ENCODE measurements at places on chromosomes 3 and 15.
A peak's percentile ranks its signal among the peaks of the same experiment; 100 is the strongest.

DNA sequence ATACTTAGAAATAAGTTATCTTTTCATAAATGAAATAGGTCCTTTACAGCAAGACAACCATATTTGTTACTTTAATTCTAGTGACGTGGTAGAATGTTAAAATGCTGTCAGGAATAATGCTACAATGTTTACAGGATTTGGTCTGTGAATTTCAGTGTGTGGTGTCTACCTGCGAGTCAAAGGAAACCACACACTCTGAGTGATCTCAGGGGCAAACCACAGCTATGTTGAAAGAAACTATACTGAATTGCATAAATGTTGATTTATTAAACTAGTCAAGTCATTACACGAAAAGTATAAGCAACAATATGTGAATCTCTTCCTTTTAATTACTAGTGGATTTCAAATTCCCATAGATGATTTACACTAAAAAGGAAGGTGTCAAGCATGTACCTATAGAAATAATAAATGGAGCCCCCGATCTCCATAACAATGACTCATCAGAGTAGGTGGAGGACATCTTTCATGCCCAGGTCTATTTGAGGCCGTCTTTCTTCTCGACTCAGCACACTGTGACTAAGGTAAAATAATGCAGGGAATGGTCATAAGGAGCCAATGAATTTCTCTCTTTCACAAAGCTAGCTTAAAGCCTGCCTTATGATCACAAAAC, 463.0 kb downstream of the ERC2 start:
- DNase-seq, result no peak
- H3K27ac ChIP-seq, result no peak overlapping the region
- peaks cover 65% of the 10 kb centered on the region for H3K4me1 ChIP-seq
- no peaks in the 10 kb centered on the region for H3K36me3 ChIP-seq

GRCh38 chr3:174094669-174095068, 697.1 kb downstream of the NLGN1 start:
- no peak overlapping the region for H3K4me3 ChIP-seq
- peaks cover 42% of the 10 kb centered on the region for H3K4me1 ChIP-seq
- H3K27me3 ChIP-seq, result no peaks in the 10 kb centered on the region
- DNase-seq, result no peak
- no peaks in the 10 kb centered on the region for H3K36me3 ChIP-seq

GRCh38 chr3:150299201-150299600, 108.9 kb upstream of the TSC22D2 start:
- H3K4me1 ChIP-seq, result peaks cover 29% of the 10 kb centered on the region
- no peaks in the 10 kb centered on the region for H3K27me3 ChIP-seq
- H3K36me3 ChIP-seq, result no peaks in the 10 kb centered on the region
- H3K4me3 ChIP-seq, result no peak overlapping the region
- H3K27ac ChIP-seq, result peak overlapping the region; percentile 71

- no peaks in the 10 kb centered on the region for H3K36me3 ChIP-seq
- peak overlapping the region; percentile 95 for H3K27ac ChIP-seq
- no peak for DNase-seq
These were observed 775 bp upstream of the CCDC39 start for GRCh38 chr3:180680097-180680430.

DNA sequence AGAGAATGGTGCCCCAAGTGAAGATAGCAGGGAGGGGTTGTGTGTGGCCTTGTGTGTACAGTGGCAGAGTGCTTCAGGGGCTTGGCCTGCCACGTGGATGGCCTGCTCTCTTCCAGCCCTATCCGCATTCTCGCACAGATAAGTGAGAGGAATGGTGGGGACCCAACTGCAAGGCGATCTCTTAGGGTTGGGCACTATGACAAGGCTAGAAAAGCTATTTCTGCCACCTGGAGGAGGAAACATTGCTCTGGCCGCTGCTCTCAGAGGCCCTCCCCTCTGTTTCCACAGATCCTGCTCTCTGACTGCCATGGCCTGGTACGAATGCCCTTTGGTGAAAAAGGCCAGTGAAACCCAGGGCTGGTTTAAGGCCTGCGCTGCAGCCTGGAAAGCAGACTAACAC, 20.6 kb downstream of the EEFSEC start:
- H3K27ac ChIP-seq, result peak overlapping the region; percentile 84
- peaks cover 57% of the 10 kb centered on the region for H3K4me1 ChIP-seq
- DNase-seq, result no peak
- H3K4me3 ChIP-seq, result no peak overlapping the region
- H3K36me3 ChIP-seq, result no peaks in the 10 kb centered on the region

GRCh38 chr15:93493172-93493571, 404.2 kb upstream of the RGMA start:
- H3K27ac ChIP-seq, result no peak overlapping the region
- no peak for DNase-seq
- no peaks in the 10 kb centered on the region for H3K36me3 ChIP-seq

DNA sequence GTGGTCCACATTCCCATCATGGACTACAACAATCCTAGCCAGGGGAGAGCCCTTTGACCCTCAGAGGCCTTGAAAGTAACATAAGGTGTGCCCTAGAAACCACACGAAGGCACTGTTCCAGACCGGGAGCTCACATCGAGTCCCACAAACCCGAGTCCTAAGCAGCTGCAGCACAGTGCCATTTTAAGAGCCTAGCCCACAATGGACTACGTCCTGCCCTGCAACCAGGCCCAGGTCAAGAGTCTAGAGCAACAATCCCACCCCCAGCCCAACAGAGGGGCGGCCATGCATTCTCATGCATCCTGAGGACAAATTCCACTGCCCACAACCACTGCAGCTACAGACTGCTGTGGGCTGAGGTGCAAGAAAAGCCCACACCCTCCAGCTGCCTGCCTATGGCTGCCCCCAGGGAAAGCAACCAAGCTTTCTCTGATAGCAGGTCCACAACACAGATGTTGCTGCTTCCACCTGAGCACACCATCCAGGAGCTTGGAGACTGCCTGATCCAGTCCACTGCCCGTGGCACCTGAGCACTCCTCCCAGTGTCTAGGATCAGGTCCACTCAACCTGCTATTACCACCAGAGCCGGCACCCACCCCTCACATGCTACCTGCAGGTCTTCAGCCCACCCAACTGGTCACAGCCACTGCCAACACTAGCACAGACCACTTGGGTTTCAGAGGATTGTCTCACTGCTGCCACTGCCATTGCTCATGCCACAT, 56.8 kb downstream of the IGSF11 start:
- no peaks in the 10 kb centered on the region for H3K4me1 ChIP-seq
- H3K36me3 ChIP-seq, result no peaks in the 10 kb centered on the region
- no peak overlapping the region for H3K4me3 ChIP-seq
- no peak overlapping the region for H3K27ac ChIP-seq

DNA sequence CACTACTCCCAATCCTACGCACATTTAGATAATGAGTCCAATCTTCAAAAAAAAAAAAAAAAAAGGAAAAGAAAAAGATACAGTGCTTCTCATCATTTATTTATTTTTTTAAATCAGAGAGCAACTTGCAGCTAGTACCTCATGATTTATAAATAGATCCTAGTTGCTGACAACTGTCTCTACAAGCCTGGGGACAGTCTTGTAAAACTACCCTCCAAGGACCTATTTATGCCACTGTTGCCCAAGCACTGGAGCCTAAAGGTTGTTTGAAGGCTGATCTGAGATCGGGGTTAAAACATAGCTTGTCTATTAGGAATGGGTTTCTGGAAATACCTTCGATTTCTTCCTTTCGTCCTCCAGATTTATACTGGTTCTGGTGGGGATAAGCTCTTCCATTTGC, 14.7 kb downstream of the GABRR3 start:
- no peak overlapping the region for H3K4me3 ChIP-seq
- H3K27me3 ChIP-seq, result peaks cover 12% of the 10 kb centered on the region
- H3K4me1 ChIP-seq, result peaks cover 24% of the 10 kb centered on the region
- no peak for DNase-seq

GRCh38 chr3:144200466-144200865, 228.8 kb downstream of the DIPK2A start:
- H3K27ac ChIP-seq, result no peak overlapping the region
- peaks cover 4% of the 10 kb centered on the region for H3K36me3 ChIP-seq
- H3K27me3 ChIP-seq, result no peaks in the 10 kb centered on the region
- no peak overlapping the region for H3K4me3 ChIP-seq
- peaks cover 22% of the 10 kb centered on the region for H3K4me1 ChIP-seq

DNA sequence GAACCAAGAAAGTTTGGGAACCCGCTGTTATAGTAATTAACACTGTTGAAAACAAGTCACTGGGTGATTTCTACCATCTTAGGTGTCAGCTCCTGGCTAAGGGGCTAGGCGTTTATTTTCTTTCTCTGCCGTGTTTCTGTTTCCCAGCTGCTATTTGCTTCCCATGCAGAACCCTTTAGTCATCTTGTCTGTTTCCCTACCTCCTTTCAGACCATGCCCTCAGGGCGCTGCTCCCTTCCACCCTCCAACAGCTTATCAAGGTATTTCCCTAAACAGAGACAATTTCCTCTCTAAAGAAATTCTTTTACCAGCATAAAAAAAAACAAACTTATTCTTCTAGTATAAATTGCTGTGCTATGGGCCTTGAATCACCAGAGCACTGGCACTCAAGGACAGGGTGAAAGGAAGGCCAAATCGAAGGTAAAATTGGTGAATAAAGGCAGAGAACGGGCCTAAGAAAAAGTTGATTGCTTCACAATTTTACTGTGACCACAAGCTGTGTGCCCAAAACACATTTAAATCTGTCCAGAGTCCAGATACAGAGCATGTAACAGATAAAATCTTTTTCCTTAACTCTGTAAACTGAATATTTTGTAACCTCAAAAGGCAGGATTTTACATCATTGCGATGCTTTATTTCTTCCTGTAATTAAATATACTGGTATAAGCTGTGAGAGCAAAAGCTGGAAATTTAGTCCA, 319.2 kb downstream of the ZNF621 start:
- peaks cover 18% of the 10 kb centered on the region for H3K4me1 ChIP-seq
- peak; percentile 60 for DNase-seq
- H3K4me3 ChIP-seq, result no peak overlapping the region
- no peaks in the 10 kb centered on the region for H3K36me3 ChIP-seq

DNA sequence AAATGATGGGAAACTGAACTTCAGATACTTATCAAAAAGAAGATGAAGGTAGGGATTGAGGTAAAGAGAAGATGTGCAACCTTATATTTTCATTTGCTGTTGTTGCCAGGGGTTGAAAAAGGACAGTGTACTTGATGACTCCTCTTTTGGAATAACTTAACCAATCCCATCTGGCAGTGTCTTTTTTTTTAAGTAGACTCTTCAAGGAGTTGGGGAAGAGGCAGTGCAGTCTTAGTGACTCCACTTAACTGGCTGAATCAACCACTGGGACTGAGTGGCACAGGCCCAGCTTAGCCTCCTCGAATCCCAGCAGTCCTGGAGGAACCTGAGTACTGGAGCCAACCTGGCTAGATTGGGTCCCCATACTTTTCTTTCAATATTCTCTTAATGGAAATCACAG, 27.3 kb upstream of the FILIP1L start:
- DNase-seq, result no peak
- H3K27me3 ChIP-seq, result no peaks in the 10 kb centered on the region
- no peak overlapping the region for H3K4me3 ChIP-seq
- H3K4me1 ChIP-seq, result no peaks in the 10 kb centered on the region
- peaks cover 17% of the 10 kb centered on the region for H3K36me3 ChIP-seq

- peaks cover 42% of the 10 kb centered on the region for H3K36me3 ChIP-seq
- DNase-seq, result no peak
- peaks cover 75% of the 10 kb centered on the region for H3K4me1 ChIP-seq
- peak overlapping the region; percentile 97 for H3K27ac ChIP-seq
- no peaks in the 10 kb centered on the region for H3K27me3 ChIP-seq
- H3K4me3 ChIP-seq, result peak overlapping the region; percentile 9
These were observed 16.5 kb downstream of the ANXA2 start for GRCh38 chr15:60381148-60381788.

- peaks cover 39% of the 10 kb centered on the region for H3K36me3 ChIP-seq
- no peak for DNase-seq
- no peaks in the 10 kb centered on the region for H3K27me3 ChIP-seq
- peaks cover 14% of the 10 kb centered on the region for H3K4me1 ChIP-seq
These were observed 30.6 kb downstream of the INTS14 start for GRCh38 chr15:65580287-65580686.

- no peaks in the 10 kb centered on the region for H3K4me1 ChIP-seq
- DNase-seq, result no peak
- H3K27me3 ChIP-seq, result no peaks in the 10 kb centered on the region
- no peak overlapping the region for H3K4me3 ChIP-seq
These were observed 1427.6 kb downstream of the ZPLD1 start for GRCh38 chr3:103862415-103862814.

DNA sequence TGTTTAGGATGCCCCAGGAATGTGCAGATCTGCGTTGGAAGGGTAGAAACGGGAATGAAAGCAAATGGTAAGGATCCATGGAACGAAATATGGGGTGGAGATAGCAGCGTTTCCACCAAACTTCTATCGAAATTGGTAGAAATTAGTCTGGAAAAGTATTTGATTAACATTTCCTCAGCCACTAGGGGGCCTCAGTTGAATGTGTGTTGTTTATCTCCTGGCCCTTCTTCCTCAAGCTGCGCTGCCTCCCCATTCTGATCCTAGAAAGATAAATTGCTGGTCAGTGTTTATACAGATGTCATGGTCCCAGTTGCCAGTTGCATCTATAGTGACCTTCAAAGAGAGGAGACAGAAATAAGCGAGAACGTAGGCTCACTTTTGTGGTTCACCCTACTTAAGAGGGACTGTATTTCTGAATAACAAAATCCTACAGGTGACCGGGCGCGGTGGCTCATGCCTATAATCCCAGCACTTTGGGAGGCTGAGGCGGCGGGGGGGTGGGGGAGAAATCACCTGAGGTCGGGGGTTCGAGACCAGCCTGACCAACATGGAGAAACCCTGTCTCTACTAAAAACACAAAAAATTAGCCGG, 457.1 kb downstream of the SQOR start:
- no peak overlapping the region for H3K27ac ChIP-seq
- no peak overlapping the region for H3K4me3 ChIP-seq
- no peaks in the 10 kb centered on the region for H3K36me3 ChIP-seq
- DNase-seq, result no peak
- peaks cover 8% of the 10 kb centered on the region for H3K4me1 ChIP-seq
- peaks cover 4% of the 10 kb centered on the region for H3K27me3 ChIP-seq

DNA sequence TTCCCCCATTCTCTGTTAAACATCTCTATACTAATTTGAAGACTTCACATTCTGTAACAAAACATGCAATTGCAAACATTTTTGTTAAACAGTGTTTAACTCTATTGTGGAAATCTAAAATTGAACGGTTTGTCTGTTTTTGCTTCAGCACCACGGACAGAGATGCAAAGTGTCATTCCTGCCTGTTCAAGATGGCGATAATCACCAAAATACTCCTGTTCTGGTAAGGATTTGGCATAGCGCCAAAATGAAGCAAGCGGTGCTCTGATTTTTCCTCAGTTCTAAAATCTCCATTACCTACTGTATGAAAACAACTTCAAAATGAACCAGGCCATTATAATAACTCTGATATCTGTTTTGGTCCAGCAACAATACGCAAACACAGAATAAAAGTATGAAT, 129.7 kb upstream of the TUSC7 start:
- no peak overlapping the region for H3K4me3 ChIP-seq
- H3K4me1 ChIP-seq, result no peaks in the 10 kb centered on the region
- no peak overlapping the region for H3K27ac ChIP-seq
- H3K36me3 ChIP-seq, result no peaks in the 10 kb centered on the region

- peak overlapping the region; percentile 12 for H3K27ac ChIP-seq
- no peak overlapping the region for H3K4me3 ChIP-seq
- no peak for DNase-seq
- H3K27me3 ChIP-seq, result no peaks in the 10 kb centered on the region
These were observed 92.9 kb downstream of the UBE3A start for GRCh38 chr15:25345943-25346342.

Data from mesothelial cell of epicardium (in vitro differentiated cells).